ENCODE measurements at places on chromosomes 16 and 17.

- peak; percentile 16 for DNase-seq
These were observed 5.3 kb downstream of the RPL13 start for GRCh38 chr16:89565506-89566372.

- DNase-seq = no peak
These were observed 6.4 kb downstream of the GPATCH8 start for GRCh38 chr17:44496815-44497214.

DNA sequence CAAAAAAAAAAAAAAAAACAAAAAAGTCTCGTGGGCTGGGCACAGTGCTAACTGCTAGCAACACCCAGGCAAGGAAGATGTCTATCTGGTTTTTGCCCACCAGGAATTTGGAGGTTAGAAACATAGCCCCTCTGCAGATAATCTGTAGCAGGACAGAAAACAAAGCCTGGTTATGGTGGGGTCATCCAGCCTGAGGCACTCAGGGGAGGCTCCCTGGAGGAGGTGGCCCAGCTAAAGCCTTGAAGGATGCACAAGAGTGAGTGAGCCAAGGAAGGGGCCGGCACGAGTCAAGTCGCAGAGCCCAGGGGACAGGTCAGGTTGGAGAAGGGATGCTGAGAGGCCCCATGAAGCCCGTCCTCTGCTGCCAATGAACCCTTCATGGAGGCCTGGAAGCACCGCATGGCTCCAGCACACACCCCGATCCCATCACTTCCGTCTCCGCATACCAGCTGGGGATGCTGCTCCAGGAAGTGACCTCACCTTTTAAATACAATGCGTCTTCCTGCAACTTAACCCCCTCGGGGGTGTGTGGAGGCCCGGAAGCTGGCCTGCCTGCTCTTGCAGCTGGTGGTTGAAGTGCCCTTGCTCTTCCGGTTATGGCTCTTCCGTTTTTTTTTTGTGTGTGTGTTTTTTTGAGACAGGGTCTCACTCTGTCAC, 86.5 kb downstream of the ENGASE start:
- no peak for DNase-seq

GRCh38 chr17:42886283-42887176, 14.1 kb upstream of the G6PC1 start:
- DNase-seq = no peak

DNA sequence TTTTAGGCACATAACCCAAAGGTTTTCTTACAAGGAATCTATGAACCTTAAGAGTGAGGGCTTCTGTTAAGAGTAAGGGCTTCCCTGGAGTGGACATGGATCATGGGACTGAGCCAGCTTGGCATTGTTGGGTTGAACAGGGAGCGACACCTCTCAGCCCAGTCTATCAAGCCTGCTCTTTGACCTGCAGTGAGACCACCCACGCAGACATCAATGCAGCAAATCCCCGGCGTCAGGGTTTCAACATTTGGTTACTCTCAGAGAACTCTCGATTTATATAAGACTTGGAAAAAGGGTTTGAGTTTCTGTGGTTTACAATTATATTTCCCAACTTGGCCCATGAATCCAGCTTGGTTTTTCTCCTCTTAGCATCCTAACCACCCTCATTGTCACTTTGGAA, 299.9 kb downstream of the WWOX start:
- DNase-seq = no peak

DNA sequence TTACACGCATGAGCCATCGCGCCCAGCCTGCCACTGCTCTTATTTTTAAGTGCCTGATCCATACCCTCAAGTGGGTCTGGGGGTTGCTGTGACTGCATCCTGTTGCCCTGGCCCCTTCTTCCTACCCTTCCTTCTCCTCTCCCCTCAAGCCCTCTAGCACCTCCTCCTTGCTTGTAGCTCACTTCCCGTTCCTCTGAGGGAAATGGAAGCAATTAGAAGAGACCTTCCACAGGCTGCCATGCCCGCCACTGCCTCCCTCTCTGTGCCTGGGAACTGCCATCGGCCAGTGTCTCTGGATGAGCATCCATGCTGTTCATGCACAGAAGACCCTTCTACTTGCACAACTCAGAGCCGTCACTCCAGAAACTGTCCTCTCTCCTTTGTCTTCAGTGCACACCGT, 10.6 kb upstream of the TFAP4 start:
- no peak for DNase-seq

GRCh38 chr16:86018071-86018470, 119.1 kb downstream of the IRF8 start:
- DNase-seq = no peak

- no peak for DNase-seq
These were observed 1.4 kb downstream of the TRAF4 start for GRCh38 chr17:28744972-28745785.

DNA sequence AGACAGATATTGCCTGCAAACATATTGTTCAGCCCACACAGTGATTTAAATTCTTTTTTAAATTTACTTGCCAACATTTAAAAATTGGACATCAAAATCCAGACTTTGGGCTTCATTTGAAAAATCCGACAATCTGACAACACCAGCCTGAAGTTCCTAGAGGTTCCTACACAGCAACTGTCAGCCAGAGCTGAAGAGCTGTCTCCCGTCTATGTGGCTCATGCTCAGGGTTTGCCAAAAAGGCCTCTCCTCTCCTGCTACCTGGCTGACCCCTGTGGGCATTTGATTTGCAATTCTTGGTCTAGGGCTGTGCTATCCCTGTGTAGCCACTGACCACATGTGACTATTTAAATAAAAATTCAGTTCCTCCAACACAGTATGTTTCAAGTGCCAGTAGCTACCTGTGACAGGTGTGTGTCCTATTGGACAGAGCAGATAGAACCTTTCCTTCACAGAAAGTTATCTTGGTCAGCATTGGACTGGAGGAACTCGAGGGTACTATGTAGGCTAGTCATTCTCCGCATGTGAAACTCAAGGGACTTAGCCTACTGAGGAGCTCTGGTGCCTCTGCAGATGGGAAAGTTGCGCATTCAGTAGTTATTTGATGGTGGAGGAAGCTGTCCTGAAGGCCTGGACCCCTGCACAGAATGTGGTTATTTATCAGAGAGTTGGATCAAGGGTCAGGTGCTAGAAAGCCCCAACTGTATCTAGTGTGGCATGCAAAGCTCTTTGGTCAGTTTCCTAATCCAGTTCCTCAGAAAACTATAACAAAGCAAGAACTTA, 2.7 kb downstream of the LYRM1 start:
- DNase-seq = no peak

DNA sequence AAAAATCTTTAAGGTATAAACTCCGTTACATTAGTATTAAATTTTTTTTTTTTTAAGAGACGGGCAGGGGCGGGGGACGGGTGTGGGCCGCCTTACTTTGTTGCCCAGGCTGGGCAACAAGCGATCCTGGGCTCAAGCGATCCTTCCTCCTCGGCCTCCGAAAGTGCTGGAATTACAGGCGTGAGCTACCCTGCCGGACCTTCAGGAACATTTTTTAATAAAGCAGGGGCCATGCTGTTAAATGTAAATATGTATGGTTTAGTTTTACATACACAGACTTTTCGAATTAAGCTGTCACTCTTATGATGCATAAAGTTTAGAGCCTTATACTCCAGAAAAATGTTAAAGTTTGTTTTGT, 2.4 kb downstream of the PPM1D start:
- DNase-seq = no peak

DNA sequence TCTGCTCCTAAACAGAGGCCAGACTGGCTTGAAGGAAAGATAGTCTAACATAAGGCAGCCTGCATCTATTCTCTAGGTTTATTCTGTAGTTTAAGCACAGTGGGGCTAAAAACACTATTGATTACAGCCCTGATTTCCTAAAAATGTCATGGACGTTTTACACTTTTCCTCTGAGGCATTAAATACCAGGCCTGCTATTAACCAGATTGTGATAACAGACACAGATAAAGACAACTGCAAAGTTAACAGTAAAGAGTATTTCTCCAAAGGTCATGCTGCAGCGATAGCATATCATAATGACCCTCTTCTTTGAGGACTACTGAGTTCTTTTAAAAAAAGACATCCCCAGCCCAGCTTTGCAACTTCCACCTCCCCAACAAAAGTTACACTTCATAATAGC, 59.6 kb upstream of the MON1B start:
- DNase-seq = no peak

DNA sequence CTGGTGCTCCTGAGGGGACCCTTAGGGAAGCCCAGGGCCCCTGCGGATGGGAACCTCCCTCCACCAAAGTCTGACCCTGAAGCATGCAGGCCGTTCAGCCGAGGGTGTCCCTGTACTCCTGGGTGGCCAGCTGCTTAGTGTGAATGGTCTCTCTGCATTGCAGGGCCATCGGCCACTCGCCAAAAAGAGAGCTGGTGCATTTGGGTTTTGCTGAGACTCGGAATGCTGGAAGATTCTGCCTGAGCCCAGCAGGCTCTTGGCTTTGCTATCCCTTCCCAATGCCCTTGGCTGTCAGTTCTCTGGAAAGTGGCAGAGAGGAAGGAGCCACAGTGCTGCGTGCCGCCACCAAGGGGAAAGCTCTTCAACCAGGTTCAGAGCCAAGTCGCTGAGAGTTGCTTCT, 2.8 kb downstream of the MEOX1 start:
- DNase-seq = no peak

DNA sequence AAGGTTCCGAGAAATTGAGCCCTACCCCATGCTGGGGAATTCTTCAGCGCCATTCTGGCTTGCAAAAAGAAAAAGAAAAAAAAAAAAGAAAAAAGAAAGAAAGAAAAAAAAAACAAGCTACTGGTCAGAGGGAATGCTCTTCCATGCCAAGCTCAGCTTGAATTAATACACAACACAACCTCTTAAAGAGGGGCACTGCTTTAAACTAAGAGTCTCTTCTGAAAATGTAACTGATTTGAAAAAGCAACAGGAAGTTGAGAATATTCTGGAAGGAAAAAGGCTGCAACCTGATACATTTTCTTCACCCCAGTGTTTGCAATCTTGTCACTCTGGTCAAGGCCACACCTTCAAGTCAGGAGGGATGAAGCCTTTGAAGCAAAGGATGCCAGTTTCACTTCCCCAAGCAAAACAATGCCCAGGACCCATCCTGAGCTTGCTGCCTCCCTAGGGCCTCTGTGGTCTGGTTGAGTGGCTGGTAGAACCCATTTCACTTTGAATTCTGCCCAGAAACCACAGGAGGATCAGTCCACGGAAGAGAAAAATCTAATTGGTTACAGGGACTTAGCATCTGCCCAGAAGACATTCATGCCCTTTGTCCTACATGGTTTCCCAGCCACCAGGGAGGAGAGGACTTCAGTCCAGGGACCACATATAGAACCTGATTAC, 389.7 kb downstream of the SOX9 start:
- no peak for DNase-seq

- no peak for DNase-seq
These were observed 67.7 kb downstream of the ZDHHC7 start for GRCh38 chr16:84943620-84944019.

DNA sequence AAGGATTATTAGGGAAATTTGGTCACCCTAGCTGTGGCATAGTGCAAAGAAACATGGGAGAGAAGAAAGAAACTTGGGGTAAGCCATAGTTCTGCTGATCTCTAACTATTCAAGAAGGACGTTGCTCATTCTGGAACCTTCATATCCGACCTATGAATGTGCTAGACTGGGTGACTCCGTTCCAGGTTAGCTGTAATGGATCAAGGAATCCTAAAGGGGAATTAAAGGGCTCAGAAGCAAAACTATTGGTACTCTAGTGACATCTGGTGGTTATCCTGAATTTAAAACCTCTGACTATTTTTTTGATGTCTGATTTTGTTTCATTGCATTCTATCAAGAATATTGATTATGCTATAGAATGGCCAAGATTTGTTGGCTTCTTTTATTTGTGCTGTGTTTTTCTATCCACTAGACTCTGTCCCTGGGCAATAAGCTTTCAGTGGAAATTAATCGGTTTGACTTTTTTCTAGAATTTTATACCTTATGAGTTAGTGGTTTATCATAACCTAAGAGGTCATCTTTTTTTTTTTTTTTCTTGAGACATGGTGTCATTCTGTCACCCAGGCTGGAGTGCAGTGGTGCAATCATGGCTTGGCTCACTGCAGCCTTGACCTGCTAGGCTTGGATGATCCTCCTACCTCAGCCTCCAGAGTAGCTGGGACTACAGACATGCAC, 19.5 kb downstream of the PCTP start:
- no peak for DNase-seq

GRCh38 chr17:11953924-11954323, 43.4 kb downstream of the ZNF18 start:
- no peak for DNase-seq

GRCh38 chr17:3966720-3967363, 2.6 kb upstream of the ATP2A3 start:
- no peak for DNase-seq

DNA sequence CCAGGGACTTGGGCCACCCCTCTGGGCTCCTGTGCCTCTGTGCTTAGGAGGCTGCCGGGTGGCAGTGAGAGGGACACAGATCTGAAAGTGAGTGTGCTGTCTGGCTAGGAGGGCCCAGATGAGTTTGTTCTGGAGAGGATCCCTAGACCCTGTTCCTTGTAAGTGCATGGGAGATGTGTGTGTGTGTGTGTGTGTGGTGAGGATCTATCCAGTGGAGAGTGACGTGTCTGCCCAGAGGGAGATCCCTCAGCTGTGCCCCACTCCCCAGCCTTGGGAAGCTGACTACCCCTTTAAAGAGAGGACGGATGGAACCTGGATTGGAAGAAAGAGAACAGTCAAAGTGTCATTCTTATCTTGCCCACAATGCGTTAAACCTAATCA, 25.5 kb upstream of the CDC42EP4 start:
- no peak for DNase-seq

GRCh38 chr16:55001931-55002330, 71.3 kb downstream of the IRX5 start:
- DNase-seq = no peak

DNA sequence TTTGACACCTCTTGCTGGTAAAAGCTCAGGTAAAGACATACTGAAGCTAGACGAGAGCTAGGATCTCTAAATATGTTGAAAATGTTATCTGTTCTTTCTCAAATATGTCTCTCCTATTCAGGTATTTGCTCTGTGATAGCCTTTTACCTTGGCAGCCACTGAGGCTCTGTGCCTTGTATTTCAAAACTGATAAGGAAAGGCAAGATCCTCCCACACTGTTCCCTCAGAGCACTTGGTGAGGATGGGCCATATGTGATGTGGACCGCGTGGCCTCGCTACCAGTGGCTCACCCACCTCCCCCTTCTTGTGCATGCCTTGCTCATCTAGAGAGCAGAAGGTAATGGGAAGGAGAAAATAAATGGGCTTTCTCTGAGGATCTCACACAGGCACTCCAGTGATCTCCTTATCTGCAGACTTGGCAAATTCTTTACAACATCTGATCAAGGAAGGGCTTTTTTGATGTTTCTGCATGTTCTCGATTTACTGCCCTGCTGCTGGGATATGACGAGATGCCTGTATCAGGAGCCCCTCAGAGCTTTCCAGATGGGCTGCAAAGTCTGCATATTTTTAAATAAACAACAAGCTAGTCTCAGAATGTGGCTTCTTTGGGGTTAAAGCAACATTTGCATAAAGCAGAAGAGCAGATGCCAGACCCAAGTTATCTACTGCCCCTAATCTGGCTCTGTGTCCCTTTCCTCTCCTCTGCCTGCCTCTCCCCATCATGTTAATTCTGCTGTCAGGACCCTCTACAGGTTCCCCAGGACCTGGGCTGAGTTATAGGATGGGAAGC, 16.9 kb downstream of the HOXB1 start:
- no peak for DNase-seq

All from stimulated activated CD8-positive, alpha-beta memory T cell treated with anti-CD3 and anti-CD28 coated beads, Interleukin-7, amount 100 ng/mL, for 1 hour (primary cell).